ENCODE measurements at places on chromosomes 16 and 17.

DNA sequence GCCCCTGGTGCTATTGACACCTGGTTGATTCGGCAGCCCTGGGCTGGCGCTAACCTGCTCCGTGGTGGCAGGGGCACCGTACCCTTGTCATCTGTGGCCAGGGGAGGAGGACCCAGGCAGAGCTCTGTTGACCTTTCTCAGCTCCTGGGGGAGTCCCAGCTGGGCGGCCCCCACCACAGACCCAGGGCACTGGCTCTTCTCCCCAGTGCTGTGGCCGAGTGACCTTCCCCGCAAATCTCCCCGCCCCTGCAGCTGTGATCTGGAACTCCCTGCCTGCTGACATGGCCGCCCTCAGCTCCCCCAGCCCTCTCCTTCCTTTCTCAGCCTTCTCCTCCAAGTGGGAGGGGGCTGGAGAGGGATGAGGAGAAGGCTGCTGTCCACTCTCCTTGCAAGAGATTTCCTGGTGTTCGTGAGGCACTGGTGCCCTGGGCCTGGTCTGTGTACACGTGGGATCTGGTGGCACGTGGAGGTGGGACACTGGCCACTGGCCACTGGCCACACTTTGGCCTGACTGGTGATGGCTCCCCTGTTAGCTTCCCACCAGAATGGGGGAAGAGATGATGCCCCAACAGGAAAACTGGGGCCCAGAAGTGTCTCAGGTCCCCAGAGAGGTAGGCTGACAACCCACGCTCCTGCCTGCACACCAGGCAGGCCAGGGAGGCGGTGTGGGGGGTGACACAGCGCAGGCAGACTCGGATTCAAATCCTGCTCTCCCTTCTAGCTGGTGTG, 8.2 kb downstream of the FMNL1 start:
- no peak for DNase-seq

GRCh38 chr16:49513040-49513439, 139.4 kb downstream of the C16orf78 start:
- DNase-seq = no peak

DNA sequence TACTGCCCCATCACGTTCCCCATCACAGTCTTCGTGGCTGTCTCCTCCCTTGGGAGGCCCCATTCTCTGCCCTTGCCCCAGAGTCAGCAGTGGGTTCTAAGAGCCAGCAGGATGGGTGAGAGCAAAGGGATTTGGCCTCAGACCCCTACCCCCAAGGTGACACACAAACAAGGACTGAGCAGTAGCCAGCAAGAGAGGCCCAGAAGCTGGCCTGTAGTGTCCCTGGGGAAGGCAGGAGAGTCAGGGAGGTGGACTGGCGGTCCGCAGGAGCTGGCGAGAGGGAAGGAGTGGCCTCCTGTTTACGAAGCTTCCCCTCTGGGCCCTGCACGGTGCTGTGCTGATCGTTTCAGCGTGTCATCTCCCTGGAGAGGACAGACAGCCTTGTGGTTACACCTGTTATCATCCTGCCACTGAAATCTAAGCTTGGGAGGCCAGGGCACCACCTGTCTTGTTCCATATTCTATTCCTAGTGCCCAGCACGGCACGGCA, 8.4 kb downstream of the WDR81 start:
- DNase-seq = no peak

DNA sequence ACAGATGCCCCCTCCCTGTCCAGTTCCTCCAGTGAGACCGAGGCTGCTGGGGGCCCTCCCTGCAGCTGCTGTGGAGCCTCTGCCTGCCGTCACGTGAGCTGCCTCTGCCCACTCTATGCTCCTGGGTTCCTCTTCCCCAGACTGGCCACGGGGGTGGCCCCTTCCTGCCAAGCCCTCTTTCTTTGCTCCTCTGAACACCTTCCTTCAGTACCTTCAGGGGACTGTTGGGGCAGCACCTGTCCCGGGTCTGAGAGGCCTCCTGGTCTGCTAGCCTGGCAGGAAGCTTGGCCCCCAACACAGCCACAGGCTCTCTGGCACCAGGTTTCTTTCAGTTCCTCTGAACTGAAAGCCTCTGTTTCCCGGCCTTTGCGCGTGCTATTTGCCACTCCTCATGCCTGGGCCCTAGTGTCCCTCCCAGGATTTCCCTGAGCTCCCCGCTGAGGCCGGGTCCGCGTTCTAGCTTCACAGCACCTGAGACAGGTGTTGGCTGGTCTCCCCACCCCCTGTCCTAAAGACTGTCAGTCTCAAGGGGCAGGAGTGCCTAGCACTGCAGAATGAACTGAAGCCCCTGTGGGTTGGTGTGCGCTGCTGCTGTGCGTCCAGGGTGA, 6.6 kb upstream of the ATP6V0C start:
- DNase-seq = no peak

- DNase-seq = no peak
Observed at GRCh38 chr16:29312835-29313558, 93.5 kb downstream of the NPIPB11 start.

GRCh38 chr16:86414991-86415740, 95.2 kb upstream of the FOXF1 start:
- DNase-seq = no peak

GRCh38 chr16:68100488-68100887, 15.3 kb downstream of the NFATC3 start:
- DNase-seq = no peak
